ENCODE measurements at places on chromosomes 16 and 17. TPM values are rescaled to one million over a fixed set of nuclear protein-coding genes. Genes with fewer than 3 reads are reported as not detected.

GRCh38 chr17:1554751-1555540 is 7.6 kb downstream of the PITPNA start:
- DNase-seq, result no peak

DNA sequence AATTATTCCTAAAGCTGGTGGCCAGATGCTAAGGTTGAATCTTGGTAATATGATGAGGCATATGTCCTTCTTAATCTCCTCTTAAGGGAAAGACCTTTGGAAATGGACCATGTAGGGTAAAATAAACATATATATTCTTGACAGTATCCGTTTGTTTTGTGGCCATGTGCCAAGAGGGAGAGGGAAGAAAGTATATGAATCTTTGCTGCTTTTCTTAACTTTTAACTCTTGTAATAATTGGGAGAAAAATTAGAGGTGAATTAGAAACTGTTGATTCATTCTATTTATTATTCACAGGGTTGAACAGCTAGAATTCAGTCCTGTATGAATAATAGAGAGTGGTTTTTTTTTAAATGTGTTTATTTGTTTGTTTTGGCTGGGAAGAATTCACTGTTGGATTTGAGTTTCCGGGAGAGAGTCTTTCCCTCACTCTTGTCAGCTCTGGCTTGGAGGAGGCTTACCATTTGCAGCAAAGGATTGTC is 31.6 kb downstream of the AATF start:
- DNase-seq, result no peak

DNA sequence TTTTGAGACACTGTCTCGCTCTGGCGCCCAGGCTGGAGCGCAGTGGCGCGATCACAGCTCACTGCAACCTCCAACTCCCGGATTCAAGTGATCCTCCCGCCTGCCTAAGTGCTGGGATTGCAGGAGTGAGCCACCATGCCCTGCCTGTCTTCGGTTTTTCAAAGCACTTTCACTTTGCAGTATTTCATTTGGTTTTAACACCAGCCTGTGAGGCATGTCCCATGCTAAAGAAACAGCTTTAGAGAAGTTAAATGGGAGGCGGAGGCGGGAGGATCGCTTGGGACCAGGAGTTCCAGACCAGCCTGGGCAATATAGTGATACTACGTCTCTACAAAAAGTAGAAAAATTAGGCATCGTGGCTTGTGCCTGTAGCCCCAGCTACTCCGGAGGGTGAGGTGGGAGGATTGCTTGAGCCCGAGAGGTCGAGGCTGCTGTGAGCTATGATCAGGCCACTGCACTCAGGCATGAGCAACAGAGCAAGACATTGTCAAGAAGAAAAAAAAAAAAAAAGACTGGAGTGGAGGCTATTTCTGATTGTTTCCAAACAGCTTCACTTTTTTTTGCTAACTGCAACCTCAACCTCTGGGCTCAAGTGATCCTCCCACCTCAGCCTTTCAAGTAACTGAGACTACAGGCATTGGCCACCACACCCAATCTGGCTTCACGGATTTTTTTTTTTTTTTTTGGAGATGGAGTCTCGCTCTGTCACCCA is 1.3 kb downstream of the METTL23 start:
- no peak for DNase-seq

The NGFR gene
- total RNA-seq, result 322 TPM
